ENCODE measurements at places on chromosomes 1 and 21. TPM values are rescaled to one million over a fixed set of nuclear protein-coding genes. Genes with fewer than 3 reads are reported as not detected.

DNA sequence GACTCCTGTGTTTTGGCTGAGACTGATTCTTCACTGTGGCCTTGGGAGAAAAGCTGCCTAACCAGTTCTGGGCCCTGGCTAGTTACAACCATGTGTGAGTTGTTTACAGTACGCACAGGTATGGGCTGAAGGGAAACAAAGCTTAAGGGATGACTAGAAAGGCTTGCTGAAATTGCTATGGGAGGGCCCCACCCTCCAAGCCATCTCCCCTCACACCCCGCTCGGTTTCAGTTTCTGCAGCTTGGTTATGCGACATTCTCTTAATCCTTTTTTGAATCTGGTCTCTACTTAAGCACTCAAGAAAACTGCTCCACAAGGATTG is 43.1 kb downstream of the PBX1 start:
- DNase-seq = no peak

GRCh38 chr1:50724626-50725286 is 235.3 kb downstream of the FAF1 start:
- DNase-seq = no peak

GRCh38 chr1:70401974-70402373 is 9.1 kb upstream of the CTH start:
- DNase-seq = no peak

DNA sequence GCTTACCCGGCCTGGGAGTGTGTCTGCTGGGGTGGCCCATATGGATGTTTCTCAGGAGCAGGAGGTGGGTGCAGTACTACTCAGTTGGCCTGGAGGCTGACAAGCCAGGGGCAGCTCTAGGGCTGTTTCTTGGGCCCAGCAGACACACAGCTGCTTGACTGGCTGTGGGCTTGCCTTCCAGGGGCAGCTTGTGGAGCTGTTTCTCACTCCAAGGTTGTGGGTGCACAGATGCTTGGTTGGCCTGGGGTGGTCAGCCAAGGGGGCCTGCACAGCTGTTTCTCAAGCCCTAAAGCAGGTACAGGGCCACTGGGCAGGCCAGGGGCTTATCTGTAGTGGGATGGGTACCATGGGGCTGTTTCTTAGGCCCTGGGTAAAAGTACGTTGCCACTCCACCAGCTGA is 1078.1 kb upstream of the ADGRL2 start:
- no peak for DNase-seq

DNA sequence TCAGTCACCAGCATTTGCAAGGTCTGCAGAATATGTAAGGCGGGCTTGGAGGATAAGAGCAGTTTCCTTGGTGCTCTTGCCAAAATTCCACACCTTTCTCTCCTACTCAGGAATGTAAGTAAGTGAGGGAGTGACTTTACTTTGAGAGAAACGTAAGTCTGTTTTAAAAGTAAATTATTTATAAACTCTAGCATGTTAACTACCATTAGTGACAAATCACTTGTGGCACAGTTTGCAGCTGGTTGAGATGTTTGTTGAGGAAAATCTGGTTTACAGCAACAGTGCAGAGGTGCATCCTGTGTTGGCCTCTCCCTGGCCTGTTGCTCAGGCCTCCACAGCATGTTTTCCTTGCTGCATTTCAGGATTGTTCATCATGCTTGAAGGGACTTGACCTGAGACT is 8.5 kb downstream of the CGN start:
- no peak for DNase-seq

Gene CFAP141
- not detected for total RNA-seq

DNA sequence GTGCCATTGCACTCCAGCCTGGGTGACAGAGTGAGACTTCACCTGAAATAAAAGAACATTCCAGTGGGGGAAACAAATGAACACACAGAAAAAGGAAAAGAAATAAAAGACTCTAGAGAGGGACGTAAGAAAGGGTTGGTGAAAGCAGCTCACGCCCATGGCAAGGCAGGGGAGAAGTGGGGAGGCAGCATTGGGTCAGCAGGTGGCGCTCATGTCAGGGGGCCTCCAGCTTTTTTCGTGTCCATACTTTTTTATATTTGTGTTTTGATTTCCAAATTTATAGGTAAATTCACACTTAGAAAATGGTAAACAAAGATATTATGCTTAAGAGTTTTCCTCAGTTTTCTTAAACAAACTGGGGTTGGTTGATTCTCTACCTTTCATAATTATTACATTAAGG is 45.5 kb downstream of the VPS13D start:
- peak; percentile 11 for DNase-seq

GRCh38 chr1:180954005-180954800 is 41.5 kb downstream of the KIAA1614 start:
- peak; percentile 19 for DNase-seq

- no peak for DNase-seq
These were observed 192.1 kb downstream of the SETD4 start for GRCh38 chr21:35868005-35868868.

DNA sequence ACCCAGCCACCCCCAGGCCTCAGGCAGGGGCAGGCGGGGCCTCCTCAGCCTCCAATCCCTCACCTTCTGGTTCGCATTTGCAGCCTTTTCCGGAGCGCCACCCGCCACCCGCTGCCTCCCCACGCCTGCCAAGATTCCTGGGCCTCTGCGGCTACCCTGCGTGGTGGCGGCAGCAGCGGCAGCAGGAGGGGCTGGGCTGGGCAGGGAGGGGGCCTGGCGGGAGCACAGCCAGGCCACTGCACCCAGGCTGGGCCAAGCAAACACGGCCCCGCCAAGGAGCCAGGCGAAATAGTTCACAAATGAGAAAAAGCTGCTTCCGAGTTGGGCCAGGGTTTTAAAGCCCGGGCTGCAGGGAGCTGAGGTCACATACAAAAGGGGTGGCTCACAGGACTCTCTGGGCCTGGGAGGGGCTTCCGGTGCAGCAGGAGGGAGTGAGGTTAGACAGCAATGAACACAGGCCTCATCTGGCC is 9.8 kb downstream of the COL8A2 start:
- DNase-seq = no peak
